ENCODE measurements at places on chromosomes 11 and 22.

- DNase-seq = no peak
Observed at GRCh38 chr22:48651981-48652538, 1175.6 kb downstream of the BRD1 start.

- no peak for DNase-seq
Observed at GRCh38 chr11:13897646-13898276, 64.8 kb upstream of the SPON1 start.

- DNase-seq = peak; percentile 21
Observed at GRCh38 chr11:6771926-6772893, at the start of gene OR2AG2. Gene OR2AG2 (minus strand): TSS chr11:6771976. CDS start chr11:6768957, 3,019 bp downstream.

DNA sequence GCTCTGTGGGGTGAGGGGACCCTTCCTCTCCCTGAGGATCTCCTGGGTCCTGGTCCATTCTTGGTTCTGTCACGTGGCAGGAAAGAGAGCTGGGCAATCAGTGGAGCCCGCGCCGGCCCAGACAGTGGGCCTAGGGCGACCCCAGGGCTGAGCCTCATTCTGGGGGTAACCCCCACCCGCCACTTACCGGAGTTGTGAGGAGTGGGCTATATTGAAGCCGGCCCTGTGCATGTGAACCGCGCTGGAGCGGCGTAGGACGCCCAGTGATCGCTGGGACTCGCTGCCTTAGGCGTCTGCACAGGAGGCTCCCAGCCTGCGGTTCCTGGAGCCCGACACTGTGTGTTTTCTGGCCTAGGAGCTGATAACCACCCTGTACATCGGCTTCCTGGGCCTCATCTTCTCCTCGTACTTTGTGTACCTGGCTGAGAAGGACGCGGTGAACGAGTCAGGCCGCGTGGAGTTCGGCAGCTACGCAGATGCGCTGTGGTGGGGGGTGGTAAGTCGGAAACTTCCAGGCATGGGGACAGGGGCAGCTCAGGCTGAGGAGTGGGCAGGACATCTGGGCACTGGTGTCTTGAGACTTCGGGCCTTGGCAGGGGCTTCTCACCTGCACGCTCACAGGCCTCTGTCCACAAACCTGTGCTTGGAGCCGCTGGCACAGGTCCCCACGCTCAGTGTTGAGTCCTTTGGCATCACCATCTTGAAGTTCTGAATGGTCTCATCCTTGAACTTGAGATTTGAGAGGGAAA, 127.1 kb downstream of the KCNQ1OT1 start:
- DNase-seq = no peak

GRCh38 chr11:129846508-129847335, 31.1 kb downstream of the TMEM45B start:
- DNase-seq = no peak

GRCh38 chr22:27564806-27565205, 236.8 kb downstream of the MN1 start:
- DNase-seq = no peak

- DNase-seq = no peak
Observed at GRCh38 chr11:112103446-112103845, 16.8 kb downstream of the SDHD start.

DNA sequence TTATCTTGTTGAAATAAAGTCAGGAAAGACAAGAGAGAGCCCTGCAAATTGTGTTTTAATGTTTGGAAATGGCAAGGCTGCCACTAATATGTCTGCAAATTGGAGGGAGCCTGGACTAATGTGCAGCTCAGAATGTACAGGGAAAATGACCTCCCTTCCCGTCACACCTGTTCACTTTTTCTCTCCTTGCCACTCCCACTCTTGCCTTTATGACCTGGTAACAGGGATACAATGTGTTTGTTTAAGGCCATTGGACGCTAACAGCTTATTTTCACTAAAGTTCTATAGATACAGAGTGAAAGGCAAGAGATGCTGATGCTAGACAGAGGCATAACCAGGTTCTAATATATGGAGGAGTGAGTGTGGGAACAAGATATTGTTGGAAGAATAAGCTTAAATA, 203.9 kb downstream of the RAB38 start:
- DNase-seq = no peak

DNA sequence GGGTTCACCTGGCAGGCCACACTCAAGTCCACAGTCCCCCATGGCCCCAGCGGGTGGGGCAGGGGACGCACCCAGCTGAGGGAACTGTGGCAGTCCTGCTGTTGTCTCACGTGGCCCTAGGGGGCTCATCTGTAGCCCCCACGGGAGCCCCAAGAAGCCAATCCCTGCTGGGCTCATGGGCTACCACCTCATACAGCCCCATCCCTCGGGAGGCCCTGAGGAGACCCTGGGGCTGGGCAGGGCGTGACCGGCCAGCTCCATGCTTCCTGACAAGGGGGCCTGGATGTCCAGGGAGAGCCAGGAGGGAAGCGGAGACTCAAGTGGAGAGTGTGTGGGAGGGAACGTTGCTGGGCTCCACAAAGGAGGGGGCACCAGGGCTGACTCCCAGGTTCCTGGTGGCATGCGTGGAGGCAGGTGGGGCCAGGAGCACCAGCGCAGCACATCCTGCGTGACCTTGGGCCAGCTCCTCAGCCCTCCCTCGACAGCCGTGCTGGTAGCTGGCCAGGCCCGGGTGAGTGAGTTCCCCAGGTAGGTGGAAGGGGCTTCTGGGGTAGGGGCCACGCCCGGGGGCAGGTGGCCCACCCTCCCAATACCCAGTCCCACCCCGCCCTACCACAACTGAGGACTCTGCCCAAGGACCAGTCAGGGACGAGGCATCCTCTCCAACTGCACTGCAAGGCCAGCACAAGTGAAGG, 7.9 kb downstream of the RTN4R start:
- no peak for DNase-seq

DNA sequence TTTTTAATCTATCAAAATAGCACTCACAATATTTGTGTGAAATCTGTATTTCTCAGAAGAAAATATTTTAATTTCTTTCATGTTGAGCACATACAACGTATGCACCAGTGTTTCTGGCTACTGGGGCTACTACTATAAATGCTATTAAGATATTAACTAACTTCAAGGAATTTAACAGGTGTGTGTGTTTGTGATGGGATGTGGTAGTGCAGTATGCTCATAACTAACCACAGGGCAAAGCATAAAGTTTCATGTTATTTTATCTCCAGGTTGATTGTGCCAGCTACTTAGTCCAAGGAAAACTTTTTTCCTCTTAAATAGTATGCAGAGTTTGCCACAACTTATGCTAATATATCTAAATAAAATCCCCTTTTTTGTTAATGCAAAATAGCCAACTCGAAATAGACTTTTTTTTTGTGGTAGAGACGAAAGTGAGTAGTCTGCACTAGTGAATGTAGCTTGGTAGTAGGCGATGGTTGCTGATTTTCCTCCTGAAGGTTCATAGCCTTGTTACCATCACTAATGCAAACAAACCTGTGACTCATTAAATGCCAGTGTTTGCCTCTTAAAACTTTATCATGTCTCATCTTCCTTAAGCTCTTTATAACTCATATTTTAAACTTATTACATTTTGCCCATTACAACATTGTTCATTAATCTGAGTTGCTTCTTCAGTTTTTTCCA, 565.5 kb upstream of the ANO3 start:
- no peak for DNase-seq
